ENCODE measurements at places on chromosomes 13 and 19. TPM values are rescaled to one million over a fixed set of nuclear protein-coding genes. Genes with fewer than 3 reads are reported as not detected.

Gene CGB1
- 3.7 TPM for total RNA-seq

Gene ZNF135
- 5.5 TPM for total RNA-seq

Gene LRRC63
- total RNA-seq = not detected

Gene ATXN8OS
- not detected for total RNA-seq

Gene DKKL1
- 0.81 TPM for total RNA-seq

Gene ITGBL1
- total RNA-seq = 1.5 TPM

Gene ZNF579
- total RNA-seq = 10.8 TPM

Gene RNF113B
- not detected for total RNA-seq

Gene NCR1
- total RNA-seq = not detected

Gene TUBA3C
- not detected for total RNA-seq

Gene F10
- 4.2 TPM for total RNA-seq

Gene FAM32A
- total RNA-seq = 83.8 TPM

Data from mesangial cell (primary cell).